ENCODE measurements at places on chromosomes 11 and 22.

- no peak for DNase-seq
These were observed 5.7 kb downstream of the SAA4 start for GRCh38 chr11:18230859-18231258.

DNA sequence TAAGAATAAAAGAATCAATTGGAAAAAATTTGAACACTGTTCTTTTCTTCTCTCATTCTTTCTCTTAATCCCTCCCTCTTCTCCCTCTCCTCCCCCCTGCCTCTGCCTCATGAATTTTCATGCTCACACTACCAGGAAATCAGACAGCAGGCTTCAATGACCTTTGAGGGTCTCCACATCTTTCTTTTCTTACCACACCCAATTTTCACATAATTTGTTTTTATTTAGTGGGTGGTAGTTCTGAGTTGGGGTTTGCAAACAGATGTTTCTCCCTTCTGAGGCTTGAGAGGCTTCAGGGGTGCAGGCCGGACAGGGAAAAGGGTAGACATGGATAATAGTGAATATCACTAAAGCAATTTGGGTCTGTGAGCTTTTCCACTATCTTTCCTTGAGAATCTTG lies 95.5 kb downstream of the SPATA19 start:
- DNase-seq: no peak

DNA sequence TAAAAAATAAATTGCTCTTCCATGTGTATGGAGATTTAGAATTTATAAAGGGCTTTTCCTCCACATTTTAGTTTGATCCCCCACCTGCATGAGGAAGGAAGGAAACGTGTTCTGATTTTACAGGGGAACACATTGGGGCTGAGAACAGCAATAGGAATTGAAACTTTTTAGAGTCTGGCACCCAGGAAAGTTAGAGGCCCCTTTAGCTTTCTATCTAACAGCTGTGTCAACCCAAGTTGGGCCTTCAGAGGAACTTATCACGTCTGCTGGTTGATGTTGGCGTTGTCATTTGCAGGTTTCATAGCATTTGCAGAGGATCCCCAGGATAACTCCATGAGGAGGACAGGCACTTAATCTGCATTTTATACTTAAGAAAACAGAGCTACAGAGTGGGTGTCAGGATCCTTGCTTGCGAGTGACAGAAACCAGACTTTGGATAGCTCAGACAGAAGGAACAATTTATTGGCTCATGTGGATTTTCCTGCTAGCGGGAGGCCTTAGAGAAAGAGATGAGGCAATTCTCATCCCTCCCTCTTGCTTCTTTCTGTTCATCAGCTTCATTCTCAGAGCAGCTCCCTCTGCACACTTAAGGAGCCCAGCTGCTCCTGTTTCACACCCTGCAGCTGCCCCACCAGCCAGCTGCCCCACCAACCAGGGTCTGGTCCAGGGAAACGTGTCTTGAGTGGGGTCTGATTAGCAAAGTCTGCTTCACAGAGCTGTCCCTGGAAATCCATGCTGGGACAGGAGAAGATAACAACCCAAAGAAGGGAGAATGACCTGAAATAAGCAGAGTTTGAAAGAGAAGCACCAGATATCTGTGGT lies 92.5 kb upstream of the OR4B1 start:
- DNase-seq: no peak

DNA sequence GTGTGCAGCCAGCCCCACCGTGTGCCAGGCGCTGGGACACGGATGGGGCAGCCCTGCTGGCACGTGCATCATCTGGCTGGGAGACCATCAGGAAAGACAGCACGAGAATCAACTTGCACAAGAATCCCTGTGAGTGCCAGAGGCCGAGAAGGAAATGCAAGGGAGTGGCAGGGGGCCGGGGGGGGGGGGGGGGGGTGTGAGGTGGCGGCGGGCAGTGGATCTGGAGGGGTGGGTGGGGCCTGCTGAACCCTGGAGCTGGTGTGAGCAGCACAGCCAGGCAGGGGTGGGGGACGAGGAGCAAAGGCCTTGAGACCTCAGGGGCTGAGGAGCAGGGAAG lies 14.0 kb upstream of the FLRT1 start:
- DNase-seq: no peak

DNA sequence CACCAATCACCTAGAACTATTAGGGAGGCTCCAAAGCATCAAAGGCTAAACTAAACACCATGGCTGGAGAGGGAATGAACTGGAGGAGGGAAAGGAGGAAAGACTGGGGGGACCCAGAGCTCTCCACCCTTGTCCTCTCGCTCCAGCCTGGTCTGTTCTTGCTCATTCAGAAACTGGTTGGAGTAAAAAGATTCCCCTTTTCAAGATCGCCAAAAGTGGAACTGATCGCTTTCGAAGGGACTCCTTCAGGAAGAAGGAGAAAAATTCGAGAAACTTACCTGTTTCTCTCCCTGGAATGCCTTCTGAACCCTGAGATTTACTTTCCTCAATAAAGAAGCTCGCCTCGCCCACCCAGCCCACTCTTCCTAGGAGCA lies 46.9 kb downstream of the OR4D9 start:
- DNase-seq: no peak

- no peak for DNase-seq
These were observed 32.2 kb upstream of the ISX start for GRCh38 chr22:35033635-35034296.

GRCh38 chr11:67178421-67178820 lies 59.4 kb downstream of the KDM2A start:
- DNase-seq: no peak

DNA sequence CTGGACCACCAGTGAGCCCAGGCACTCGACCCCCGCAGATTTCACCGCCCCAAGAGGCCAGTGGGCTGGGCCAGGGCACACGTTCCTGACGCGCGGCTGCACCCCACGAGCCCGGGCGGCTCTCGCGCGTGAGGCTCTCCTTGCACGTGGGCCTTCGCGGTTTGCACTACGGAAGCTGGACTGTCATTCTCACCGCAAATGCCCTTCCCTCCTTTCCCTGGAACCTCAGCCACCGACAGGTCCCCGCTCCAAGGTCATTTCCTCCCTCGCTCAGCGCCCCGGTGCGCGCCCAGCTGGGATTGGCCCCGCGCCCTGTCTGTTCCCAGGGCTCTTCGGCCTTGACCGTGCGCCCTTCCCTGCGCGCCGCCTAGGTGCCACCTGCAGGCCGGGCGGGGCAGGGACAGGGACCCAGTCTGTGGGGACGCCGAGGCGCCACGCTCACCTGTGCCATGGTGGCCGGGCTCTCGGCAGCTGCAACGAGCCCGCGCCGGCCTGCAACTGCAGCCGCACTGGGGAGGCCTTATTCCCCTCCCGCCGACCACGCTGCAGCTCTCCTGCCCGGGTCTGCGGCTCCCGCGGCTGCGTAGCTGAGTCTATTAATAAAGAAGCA lies 2.1 kb upstream of the CPT1A start:
- DNase-seq: peak; percentile 24

- DNase-seq: no peak
These were observed 26.4 kb upstream of the ZBTB16 start for GRCh38 chr11:114033066-114033465.

DNA sequence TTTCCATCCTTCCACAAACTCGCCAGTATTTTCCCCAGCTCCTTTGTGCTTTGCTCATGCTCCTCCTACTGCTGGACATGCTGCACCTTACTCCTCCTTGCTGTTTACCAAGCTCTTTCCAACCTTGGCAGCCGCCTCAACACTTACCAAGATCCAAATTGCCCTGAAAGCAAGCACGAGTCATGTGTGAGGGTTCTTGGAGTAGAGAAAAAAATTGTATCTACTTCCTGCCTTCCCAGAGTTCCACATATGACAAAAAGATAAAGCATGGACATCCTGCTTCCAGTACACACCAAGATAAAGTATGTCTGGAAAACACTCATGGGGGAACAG lies 767.5 kb downstream of the NTM start:
- DNase-seq: no peak

DNA sequence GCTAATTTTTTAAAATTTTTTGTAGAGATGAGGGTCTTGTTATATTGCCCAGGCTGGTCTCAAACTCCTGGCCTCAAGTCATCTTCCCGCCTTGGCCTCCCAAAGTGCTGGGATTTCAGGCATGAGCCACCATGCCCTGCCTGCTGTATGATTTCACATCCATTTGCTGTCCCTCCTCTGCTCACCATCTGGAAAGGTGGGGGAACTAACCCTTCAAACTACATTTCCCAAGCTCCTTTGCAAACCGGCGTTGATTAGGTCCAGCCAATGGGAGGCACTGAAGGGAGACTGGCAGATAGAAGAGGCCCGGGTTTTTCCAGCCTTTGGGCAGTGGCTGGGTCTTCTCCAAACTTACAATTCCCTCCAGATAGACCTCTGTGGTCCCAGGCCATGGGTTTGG lies 19.3 kb downstream of the RFPL1 start:
- DNase-seq: no peak

DNA sequence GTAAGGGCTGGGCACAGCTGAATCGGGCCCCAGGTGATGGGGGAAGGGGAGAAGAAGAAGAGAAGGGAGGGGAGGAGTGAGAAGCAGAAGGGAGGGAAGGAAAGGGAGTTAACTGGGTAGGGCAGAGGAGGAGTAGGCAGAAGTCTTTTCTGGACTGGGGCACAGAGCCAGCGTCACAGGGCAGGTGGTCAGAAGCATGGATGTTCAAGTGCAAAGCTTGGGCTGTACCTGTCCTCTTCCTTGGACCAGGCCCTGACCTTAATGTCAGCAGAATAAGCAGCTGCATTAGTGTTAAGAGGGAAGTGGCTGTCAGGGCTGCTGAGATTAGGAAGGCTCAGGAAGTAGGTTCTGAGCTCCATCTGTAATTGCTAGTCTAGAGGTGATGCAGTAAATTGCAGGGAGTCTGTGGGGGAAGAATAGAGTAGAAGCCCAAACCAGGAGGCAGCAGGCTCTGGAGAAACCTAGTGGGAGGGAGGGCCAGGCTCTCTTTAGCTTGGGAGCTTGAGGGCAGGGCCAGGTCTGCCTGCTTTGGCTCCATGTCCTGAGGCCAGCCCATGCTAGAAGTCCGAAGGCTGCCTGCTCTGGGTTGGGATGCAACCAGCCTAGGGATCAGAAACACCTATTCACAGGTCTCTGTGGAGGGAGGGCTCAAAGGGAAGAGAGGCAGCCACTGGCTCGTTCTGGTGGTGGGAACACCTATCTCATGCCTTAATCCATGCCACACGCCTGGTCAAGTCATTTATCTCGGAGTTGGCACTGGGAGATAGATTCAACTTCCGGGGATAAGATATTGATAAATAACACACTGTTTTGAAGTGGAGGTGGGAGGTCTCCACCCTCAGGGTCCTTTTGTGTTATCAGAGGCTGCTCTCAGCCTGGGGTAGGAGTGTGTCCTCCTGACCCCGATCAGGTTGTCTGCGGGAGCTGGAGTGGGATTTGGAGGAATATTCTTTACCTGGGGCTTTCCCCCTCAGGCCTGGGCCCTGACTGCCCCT lies 1.7 kb upstream of the UCP3 start:
- DNase-seq: no peak

DNA sequence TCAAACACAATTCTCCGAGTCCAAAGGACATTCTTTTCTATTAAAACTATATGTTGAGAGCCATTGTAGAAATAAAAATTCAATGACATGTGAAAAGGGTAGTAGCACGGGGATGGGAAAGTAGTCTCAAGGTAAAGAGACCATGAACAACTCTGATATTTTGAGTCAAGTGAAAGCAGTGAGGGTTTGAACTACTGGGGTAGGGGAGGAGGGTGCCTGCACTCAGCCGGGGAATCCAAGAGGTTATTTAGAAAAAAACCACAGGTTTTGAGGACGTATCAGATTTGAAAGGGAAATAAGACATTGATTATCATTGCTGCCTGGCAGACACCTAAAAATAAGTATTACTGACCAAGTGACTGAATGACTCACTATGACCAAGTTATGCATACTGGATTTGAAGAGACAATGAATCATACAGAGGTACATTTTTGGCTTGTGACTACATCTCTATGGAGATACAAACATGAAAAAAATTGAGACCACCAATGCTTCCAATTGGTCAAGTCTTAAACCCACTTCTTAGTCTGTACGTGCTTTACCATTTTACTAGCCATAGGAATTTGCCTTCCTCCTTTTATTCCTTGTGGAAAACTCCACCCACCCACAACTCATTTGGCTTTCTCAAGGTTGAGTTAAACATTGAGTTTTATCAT lies 2.2 kb upstream of the OR52H1 start:
- DNase-seq: no peak

GRCh38 chr11:123406441-123407129 lies 23.5 kb upstream of the GRAMD1B start:
- no peak for DNase-seq

GRCh38 chr11:12754582-12755234 lies 80.5 kb downstream of the TEAD1 start:
- DNase-seq: no peak

- DNase-seq: no peak
These were observed 725 bp downstream of the KDM2A start for GRCh38 chr11:67119585-67120391.

DNA sequence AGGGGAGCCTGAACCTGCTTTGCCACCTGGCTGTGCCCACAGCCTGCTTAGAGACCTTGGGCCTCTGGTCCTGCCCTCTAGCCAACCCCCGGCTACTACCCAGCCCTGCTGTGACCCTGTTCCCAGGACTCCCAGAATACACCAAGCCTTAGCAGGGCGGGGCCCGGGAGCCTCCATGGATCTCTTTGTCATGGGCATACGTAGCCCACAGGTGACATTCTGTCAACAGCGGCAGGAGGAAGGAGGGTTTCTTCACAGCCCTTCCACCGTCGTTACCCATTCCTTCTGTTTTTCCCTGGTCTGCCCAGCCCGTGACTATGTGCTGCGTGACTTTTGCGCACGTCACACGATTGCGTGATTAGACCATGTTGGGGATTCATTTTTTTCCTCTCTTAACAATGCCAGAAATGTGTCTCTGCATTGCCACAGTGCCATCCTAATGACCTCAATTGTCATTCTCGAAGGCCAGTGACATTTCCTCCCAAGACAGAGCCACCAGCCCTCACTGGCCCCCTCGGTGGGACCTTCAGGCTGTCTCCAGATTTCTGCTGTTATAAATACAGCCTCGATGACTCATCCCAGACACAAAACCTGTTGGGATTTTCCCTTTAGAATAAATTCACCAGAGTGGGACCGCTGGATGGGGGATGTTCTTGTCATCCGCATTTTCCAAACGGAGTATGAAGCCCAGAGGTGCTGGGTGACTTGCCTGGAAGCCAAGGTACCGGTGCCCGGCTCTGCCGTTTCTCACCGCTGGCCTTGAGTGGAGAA lies 9.0 kb downstream of the SYT12 start:
- DNase-seq: no peak

- no peak for DNase-seq
These were observed 16.8 kb upstream of the PAFAH1B2 start for GRCh38 chr11:117127171-117127901.

- DNase-seq: no peak
These were observed 98.7 kb downstream of the RNF169 start for GRCh38 chr11:74847395-74847794.

DNA sequence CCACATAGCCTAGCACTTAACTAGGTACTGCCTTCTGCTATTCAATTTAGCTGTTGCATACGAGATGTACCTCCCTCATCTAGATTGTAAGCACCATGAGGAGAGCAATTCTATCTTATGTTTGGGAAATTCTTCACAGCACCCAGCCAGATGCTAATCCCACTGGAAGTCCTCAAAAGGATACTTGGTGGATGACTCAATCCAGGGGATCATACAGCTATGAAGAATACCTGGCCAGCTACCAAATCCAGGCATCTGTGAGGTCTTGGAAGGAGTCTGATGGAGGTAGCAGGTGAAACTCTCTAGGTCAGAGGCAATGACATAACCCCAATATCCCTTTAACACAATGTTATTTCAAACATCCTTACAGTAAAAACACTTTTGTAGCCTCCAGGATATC lies 167.8 kb upstream of the NCAM1 start:
- no peak for DNase-seq

All from stimulated activated CD8-positive, alpha-beta memory T cell treated with anti-CD3 and anti-CD28 coated beads, Interleukin-4, amount 100 ng/mL, for 1 hour (primary cell).